Left lung (tissue), 14 donors: ENCODE measurements at places on chromosomes 2 and 18.

DNA sequence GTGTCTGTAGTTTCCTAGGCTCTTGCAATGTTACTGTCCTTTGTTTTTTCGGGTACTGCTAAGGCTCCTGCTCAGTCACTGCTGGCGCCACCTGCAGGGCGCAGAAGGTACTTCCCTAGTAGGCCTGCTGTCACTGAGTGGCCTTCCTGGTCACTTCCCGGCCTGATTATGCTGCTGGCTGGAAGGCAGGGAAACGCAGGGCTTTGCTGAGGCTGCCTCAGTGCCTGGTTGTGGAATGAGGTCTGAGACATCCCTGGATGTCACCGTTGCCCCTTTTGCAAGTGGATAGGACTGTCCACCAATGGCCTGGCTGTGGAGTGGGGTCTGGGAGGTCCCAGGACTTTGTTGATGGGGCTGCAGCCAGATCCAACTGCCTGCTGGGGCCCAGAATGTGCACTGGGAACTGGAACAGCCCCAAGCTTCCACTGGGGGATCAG, 13.1 kb downstream of the DAW1 start:
- DNase-seq, result no peak

DNA sequence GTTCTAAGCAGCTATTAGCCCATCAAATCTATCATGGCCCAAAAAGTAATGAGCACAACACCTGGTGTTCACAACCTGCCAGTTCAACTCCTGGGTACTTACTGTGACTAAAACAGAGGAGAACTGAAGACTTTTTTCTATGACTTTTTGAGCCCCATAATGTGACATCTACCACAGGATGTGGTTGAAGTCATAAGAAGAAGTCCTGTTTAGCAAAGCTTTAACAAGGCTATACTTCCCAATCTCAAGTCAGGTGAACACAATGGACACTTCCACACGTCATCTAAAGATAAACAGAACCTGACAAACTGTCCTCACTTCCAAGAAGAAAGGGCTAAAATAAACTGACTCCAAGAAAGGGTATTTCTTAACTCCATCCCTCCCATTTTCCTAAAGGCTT, 138.8 kb downstream of the ATAD2B start:
- no peak for DNase-seq

- DNase-seq, result no peak
Measured at GRCh38 chr2:237668440-237668839, 41.1 kb downstream of the LRRFIP1 start.

DNA sequence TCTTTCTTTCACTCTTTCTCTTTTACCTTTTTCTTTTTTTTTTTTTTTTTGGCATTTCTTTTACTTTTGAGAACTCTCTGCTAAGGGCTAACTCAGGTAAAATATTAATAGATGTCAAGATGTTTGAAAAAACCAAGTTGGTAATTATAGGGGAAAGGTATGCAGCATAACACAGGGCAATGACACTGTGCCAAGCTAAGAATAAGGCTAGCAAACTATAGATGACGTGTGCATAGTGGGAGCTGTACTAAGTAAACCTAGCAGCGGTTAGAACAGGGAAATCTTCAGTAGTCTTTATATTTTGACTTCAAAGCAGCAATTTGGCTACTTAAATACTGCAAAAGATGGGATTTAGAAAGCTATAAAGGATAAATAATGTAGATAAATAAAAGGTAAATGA, 415.4 kb upstream of the RGPD4 start:
- peak; percentile 36 for DNase-seq

DNA sequence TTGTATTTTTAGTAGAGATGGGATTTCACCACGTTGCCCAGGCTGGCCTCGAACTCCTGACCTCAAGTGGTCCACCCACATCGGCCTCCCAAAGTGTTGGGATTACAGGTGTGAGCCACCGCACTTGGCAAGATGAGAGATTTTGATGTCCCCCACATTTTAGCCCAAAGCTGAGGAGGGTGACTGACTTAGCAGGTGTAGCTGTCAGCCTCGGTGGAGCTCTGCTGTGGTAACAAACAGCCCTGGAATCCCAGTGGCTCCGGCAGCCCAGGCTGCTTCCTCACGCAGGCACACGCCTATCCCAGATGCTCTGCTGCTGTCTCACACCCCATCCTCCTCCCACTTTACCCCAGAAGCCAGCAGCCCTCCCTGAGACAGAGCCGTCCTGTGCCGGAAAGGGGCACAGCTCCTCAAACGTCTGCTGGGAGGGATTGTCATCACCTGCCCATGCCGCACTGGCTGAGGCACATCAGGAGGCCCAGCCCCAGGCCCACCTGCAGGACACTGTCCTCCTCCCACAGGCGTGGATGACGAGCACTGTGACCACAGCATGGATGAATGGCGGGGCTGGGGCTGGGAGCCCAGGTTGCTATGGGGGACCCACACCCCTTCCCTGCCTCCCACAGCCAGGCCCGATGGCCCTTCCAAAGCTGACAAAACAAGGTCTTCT, 10.6 kb upstream of the BOK start:
- DNase-seq, result no peak

DNA sequence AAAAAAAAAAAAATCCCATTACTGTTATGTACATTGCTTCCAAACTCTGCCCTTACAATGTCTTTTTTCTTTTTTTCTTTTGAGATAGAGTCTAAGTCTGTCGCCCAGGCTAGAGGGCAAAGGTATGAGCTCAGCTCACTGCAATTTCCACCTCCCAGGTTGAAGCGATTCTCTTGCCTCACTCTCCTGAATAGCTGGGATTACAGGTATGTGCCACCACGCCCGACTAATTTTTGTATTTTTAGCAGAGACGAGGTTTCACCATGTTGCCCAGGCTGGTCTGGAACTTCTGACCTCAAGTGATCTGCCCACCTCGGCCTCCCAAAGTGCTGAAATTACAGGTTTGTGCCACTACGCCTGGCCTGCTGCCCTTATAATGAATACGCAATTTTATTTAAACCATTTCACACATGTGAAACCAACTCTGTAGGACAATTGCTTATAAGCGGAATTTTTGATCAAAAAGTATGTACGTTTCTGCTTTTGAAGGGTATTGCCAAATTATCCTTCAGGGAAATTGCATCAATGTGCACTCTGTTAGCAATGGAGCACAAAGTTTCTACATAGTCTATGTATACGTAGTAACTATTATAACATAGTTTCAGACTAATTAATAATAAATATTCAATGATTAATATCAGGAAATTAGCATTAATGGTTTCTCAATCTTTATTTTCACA, 55.7 kb upstream of the ACTR3 start:
- DNase-seq, result no peak

GRCh38 chr2:234494361-234495250, 2.3 kb downstream of the ARL4C start:
- DNase-seq, result peak; percentile 65

GRCh38 chr18:50674307-50674980, 114.6 kb downstream of the MAPK4 start:
- DNase-seq, result no peak

DNA sequence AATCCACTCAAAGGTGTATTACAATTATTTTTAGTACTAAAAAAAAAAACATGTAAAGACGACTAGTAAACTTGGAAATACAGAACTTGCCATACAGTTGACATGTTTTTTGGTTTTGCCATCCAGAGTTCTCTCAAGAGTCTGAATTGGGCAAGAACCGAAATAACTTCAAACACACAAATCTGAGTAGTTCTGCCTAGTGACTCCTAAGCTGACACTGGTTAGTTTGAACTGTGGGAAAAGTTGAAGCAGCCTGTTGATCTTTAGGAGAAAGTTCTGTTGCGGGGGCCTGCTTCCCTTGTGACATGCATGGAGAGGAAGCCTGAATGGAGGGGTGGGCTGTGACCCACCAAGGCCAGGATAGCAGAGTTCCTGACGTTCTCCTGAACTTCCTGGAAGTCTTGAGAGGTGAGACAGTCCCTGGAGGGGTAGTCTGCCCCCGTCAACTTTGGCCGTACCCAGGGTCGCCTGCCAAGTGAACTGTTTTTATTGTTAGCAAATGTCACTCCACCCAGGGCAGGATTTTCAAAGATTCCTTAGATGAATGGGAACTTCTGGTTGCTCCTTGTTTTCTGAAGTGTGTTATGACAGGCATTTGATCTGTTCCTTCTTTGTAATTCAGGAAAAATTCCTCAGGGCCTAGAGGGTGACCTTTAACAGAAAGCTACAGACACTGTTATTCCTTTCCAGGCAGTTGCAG, 85.6 kb upstream of the SPTBN1 start:
- DNase-seq, result no peak

- no peak for DNase-seq
Measured at GRCh38 chr2:85853499-85854165, 35.2 kb downstream of the ST3GAL5 start.

DNA sequence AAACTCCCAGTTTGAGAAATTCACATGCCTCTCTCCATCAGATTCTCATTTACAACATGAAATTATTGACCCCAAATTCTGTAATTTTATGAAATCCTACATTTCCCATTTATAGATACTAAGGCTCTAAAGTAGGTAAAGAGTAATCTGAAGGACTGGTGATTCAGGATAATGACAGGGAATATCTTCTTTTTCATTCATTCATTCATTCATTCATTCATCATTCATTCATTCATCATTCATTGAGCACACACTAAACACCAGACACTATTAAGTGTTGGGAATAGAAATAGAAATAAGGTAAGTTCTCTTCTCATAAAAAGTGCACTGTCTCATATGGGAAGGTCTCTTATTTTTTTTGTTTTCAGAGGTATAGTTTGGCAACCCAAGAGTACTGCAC, 116.9 kb downstream of the TGIF1 start:
- no peak for DNase-seq

DNA sequence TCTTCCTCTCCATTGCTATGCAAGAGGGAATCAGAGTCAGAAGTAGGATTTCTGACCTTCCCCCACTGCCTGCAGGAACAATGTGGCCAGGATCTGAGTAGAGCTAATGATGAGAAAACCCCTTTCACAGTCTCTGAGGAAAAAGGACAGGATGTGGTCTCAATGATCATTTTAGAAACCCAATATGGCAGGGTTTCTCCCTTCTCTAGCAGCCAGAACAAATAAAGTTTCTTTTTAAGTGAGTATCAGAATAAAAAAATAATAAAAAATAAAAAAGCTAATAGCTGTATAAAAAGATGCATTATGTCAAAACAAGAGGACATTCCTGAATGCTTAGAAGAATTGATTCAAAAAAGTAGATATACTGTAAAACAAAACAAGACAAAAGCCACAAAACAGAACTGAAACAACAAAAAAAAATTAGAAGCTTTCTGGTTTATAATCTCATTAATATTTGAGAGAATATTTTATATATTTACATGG, 1124.9 kb upstream of the ZEB2 start:
- no peak for DNase-seq

- no peak for DNase-seq
Measured at GRCh38 chr2:128286905-128287779, 31.5 kb downstream of the HS6ST1 start.

- no peak for DNase-seq
Measured at GRCh38 chr2:210913461-210913860, 357.1 kb downstream of the CPS1 start.

- no peak for DNase-seq
Measured at GRCh38 chr2:27638709-27639108, 9.9 kb downstream of the GPN1 start.

DNA sequence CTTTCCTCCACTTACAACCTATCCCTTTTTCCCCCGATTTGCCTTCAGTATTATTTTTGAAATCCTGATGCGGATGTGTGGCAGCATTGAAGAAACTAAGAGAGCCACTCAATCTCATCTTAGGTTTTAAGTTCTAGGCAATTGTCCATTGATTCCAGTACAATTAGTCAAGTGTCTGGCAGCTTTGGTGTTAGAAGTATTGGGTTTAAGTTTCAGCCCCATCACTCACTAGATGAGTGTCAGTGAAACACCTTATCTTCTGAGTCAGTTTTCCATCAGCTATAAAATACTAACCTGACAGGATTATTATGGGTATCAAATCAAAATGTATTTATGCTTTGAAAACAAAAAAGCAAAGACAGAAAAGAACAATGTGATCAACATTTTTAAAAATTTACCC, 16.8 kb upstream of the CUL3 start:
- no peak for DNase-seq

DNA sequence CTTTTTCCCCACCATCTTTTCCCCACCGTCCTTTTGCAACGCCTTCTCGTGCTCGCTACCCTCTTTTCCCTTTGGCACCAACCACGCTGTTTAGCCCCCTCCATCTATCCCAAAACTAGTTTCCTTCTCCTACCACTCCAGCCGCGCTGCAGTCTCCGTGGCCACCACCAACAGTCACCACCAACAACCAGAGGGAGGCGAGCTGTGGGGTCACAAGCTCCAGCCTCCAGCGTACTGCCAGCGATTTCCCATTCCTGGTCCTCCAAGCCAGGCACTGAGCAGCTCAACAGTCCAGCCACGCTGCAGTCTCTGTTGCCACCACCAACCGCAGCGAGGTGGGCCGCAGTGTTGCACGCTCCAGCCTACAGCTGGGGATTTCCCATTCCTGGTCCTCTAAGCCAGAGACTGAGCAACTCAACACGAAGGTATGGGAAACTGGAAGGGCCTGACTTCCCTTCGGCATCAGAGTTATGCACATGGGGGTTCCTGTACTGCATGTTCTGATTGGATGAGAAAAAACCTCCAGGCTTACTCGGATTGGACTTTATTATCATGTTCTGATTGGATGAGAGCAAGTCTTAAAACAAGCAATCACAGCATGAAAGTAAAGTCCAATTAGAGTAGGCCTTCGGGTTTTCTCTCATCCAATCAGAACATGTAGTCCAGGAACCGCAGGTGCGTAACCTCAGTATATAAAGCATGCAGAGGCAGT, 42.3 kb upstream of the IMP4 start:
- DNase-seq, result no peak

DNA sequence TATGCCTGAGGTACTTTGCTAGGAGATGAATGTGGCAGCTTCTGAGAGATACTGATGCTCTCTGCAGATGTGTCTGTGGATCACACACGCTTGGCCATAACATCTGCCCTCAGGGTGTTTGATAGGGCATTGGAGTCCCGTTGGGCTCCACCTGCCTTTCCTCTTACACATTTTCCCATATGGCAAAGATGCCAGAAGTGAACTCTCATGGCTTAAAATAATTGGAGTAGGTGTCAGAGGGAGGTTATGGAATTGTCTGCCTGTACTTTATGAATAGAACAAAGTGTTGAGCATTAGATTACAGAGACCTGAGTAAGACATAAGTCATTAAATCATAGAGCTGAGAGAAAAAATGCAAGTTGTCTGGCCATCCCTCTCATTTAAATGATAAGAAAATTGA, 75.3 kb upstream of the PNPT1 start:
- DNase-seq, result no peak
